Uterine smooth muscle cell (primary cell): ENCODE measurements at places on chromosomes 5 and 9. TPM values are rescaled to one million over a fixed set of nuclear protein-coding genes. Genes with fewer than 3 reads are reported as not detected.

The SV2C gene
- total RNA-seq: under 0.01 TPM in 1 of 2 replicates, not detected in the other

The ANKHD1 gene
- total RNA-seq: 74.0 and 87.2 TPM in 2 replicates

The BTNL8 gene
- not detected in 2 replicates for total RNA-seq

The NR6A1 gene
- total RNA-seq: 0.50 and 1.3 TPM in 2 replicates

The F2RL2 gene
- total RNA-seq: 3.7 and 10.6 TPM in 2 replicates

The STPG3 gene
- not detected in 2 replicates for total RNA-seq

The CARTPT gene
- not detected in 2 replicates for total RNA-seq

The ZFYVE16 gene
- 43.7 and 46.2 TPM in 2 replicates for total RNA-seq

The DOK3 gene
- total RNA-seq: 0.62 and 1.3 TPM in 2 replicates

The ZBED3 gene
- 0.44 and 1.5 TPM in 2 replicates for total RNA-seq

The DAB2 gene
- 102 and 106 TPM in 2 replicates for total RNA-seq

The KLF9 gene
- 33.4 and 33.5 TPM in 2 replicates for total RNA-seq

The NAIP gene
- total RNA-seq: 2.0 and 4.1 TPM in 2 replicates

The C5 gene
- 8.0 and 9.1 TPM in 2 replicates for total RNA-seq

The DPYSL3 gene
- total RNA-seq: 120 and 138 TPM in 2 replicates

The CCDC152 gene
- total RNA-seq: 0.50 and 1.2 TPM in 2 replicates

The SLC46A2 gene
- not detected in 2 replicates for total RNA-seq

The SPINK4 gene
- total RNA-seq: not detected in 2 replicates

The N4BP3 gene
- 0.89 and 1.1 TPM in 2 replicates for total RNA-seq

The RFX3 gene
- 3.9 and 4.0 TPM in 2 replicates for total RNA-seq
